Transverse colon (tissue), 4 donors: ENCODE measurements at places on chromosomes 13 and 19. TPM values are rescaled to one million over a fixed set of nuclear protein-coding genes. Genes with fewer than 3 reads are reported as not detected.

The ZNF426 gene
- total RNA-seq = 6.5 TPM

GRCh38 chr13:111095031-111095840 lies 19.9 kb upstream of the ARHGEF7 start:
- no peak overlapping the region for H3K4me3 ChIP-seq
- no peaks in the 10 kb centered on the region for H3K4me1 ChIP-seq
- DNase-seq = no peak
- no peaks in the 10 kb centered on the region for H3K36me3 ChIP-seq
- no peak overlapping the region for H3K27ac ChIP-seq

GRCh38 chr13:27168906-27169657 lies 2.5 kb downstream of the USP12 start:
- peak; percentile 41 for DNase-seq
- peaks cover 43% of the 10 kb centered on the region for H3K4me1 ChIP-seq
- H3K27ac ChIP-seq = peak overlapping the region; percentile 97
- H3K36me3 ChIP-seq = no peaks in the 10 kb centered on the region
- peak overlapping the region; percentile 3 for H3K4me3 ChIP-seq

DNA sequence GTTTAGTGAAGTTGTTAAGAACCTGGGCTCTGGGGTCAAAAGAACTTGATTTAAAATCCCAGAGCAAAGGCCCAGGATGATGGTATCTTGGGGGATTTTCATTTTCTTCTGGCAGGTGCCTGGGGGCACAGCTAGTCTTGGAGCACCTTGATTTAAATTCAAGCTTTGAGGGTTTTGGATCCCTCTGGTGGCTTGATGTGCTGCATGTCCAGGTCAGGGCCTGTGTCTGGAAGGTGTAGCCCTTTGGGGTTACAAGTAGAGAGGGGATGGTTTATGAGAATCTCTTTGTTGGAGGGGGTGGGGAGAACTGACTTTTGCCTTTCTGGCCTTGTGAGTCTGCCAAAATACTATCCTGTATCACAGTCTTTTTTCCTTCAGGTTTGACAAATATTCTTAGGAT lies 55.8 kb downstream of the AKAP11 start:
- H3K27me3 ChIP-seq = no peaks in the 10 kb centered on the region
- H3K4me1 ChIP-seq = no peaks in the 10 kb centered on the region
- H3K4me3 ChIP-seq = no peak overlapping the region
- DNase-seq = no peak

The MTRF1 gene
- 7.2 TPM for total RNA-seq

- no peaks in the 10 kb centered on the region for H3K36me3 ChIP-seq
- H3K27me3 ChIP-seq = no peaks in the 10 kb centered on the region
- no peak for DNase-seq
- no peaks in the 10 kb centered on the region for H3K4me1 ChIP-seq
- H3K27ac ChIP-seq = no peak overlapping the region
Observed at GRCh38 chr13:106990594-106990993, 422.7 kb upstream of the ARGLU1 start.
